ENCODE measurements at places on chromosomes 7 and 10.

GRCh38 chr7:113100121-113100603 lies 13.5 kb upstream of the GPR85 start:
- DNase-seq, result no peak

DNA sequence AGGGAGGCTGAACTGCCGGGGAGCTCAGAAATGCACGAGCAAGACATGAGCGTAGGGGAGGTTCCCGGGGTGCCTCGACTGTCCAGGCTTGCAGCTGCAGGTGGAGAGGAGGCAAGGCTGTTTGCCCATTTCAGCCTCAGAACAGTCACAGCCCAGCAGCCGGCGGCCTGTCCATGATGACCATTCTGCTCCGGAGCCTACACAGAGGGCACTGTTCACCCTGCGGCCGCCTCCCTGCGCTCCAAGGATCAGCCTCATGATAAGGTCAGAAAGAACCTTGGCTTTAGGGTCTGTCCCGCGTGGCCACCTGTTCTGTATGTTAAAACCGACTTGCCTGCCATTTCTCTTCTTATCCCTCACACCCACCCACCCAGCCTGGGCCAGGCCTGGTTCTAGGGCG lies 21.9 kb upstream of the CFAP46 start:
- no peak for DNase-seq

GRCh38 chr10:127017541-127018297 lies 112.5 kb downstream of the DOCK1 start:
- no peak for DNase-seq

- no peak for DNase-seq
Measured at GRCh38 chr10:56082169-56082568, 278.9 kb downstream of the ZWINT start.

- DNase-seq, result peak; percentile 57
Measured at GRCh38 chr10:102419269-102420180, 940 bp upstream of the PSD start.

DNA sequence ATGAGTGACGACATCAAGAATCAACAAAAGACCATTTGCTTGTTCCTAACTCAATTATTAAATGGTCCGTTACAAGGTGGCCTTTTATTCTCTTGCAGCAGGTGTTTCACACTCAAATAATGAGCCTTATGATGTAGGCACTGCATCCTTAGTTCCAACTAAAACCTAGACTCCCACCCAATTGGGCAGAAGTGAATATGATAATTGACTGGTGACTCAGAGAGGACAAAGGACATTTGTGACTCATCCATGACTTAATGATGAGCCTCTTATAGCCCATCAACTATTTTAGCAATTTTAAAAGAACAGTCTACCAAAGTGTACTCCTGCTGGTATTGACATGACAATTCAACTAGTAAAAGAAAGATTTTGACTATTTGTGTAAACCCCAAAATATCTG lies 1027.8 kb upstream of the PHF14 start:
- DNase-seq, result no peak

DNA sequence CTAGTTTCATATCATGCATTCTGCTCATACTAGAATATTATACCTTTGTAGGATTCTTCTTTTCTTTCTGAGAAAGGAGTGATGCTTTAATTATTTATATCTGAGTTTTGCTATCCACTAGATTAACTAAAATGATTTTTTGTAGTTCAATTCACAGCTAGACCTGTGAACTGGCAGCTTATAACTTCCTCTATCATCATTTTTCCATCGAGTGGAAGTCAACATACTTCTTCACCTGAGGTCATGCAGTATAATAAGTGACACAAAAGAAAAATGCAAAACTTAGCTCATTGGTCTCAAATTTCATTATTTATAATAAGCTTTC lies 8.0 kb downstream of the LRRN3 start:
- DNase-seq, result no peak

DNA sequence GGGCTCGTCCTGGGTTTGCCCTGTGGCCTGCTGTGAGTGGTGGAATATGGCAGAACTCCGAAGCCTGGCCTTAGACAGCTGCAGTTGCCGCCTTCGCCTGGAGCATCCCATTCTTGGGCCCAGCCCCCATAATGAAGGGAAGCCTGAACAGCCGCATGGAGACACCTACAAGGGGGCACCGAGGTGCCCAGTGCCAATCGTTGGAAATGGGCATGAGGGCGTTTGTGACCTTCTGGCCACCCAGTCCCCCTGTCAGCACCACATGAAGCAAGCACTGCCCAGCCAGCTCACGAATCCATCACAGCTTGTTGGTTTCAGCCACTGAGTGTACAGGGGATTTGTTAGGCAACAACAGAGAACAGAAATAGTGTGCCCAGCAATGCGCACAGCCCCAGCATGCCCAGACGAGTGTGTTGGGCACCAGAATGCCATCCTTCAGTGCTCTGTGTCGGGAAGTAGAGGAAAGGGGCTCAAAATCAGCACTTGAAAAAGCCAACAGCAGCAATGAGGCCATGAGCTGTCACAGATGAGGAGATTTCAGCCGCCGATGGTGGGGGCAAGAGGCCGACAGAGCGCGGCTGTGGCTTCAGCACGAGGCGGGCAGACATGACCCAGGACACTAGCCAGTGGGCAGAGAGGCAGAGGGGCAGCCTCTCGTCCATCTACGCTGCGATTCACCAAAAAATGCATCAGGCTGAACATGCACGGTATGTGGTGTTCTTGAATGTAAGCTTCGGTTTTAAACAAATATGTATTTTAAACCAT lies 91.2 kb downstream of the TNS3 start:
- DNase-seq, result no peak

DNA sequence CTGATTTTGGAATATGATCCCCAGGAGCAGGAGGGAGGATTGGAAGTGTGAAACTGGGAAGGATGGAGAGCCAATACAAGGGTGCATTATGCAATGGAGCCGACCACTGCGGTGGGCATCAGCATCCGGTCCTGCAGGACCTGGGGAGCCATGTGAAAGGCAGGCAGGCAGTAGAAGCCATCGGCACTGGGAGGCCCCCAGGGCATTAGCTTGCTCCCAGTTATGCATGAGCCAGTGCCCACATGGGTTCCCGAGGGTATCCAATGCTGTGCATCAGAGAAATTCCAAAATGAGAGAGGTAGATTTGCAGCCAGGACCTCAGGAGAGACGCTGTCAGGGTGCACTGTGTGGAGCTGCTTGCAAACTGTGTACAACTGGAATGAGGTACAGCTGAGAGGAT lies 8.7 kb upstream of the KCP start:
- DNase-seq, result no peak

DNA sequence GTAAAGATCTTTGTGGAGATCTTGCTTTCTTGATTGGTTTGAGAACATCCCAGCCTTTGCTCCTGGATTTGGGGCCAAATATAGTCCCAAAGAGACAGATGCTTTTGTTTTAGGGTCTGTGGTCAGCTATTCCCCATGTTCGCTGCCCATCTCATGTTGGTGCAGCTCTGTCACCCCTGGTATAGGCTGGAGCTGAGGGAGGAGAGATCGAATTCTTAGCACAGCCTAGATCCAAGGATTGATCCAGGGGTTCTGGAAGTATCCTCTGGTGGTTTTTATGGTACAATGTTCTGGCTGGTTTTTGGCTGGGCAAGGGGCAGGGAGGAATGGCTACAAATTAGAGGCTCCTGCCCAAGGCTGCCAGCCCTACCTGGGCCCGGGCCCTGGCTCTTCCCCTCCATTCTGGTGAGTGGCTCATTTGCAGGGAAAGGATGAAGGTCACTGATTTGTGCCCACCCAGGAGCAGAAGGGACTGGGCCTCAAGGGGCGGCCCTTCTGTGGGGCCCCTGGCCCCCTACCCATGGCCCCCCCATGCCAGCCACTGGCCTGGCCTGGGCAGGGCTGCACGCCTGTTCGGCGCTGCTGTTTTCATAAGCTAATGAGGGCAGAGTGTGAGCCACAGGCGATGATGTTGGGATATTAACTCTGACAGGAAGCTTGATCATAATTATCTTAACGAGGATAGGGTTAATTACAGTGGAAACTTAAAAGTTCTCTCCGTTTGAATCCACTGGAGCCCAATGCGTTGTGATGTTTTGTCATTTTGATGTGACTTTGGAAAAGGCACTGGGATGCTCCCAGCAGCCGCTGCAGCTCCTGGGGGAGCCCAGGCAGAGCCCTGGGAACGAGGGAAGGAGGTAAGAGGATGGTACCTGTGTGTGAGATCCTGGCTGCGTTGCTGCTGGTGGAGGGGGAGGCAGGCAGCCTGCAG lies 600.6 kb downstream of the LRMDA start:
- DNase-seq, result no peak

DNA sequence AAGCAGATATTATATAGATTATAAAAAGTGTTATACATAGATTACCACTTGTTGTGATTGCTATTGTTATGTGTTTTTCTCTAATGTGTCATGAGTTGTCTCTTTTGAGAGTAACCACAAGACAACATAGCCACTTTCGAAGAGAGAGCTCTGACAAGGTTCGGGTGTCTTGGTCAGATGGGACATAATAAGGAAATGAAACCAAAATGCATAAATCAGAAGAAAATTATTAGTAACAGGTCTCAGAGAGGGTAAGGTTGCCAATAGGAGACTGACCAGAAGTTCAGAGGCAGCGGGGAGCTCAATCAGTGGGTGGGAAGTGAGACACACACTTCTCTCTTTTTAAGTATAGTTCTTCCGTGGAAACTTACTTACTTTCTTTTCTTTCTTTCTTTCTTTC lies 639.2 kb upstream of the POT1 start:
- peak; percentile 39 for DNase-seq

- DNase-seq, result no peak
Measured at GRCh38 chr10:98621630-98622029, 174.9 kb upstream of the HPS1 start.

DNA sequence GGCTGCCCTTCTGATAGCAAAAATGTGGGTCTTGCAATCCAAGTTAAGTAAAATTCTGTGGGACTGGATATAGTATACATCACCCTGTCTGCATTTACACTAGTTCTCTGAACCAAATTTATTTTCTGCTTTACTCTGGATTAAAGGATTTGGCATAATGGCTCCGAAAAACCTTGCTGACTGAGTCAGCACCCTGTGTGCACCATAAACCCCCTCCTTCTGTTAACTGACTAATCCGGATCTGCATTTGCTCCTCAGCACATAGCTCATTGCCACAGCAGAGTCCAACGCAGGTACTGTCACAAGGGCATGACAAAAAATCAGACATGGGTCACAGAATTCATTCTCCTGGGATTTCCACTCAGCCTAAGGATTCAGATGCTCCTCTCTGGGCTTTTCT lies 1.3 kb downstream of the OR2A5 start:
- DNase-seq, result no peak

- no peak for DNase-seq
Measured at GRCh38 chr7:134532180-134532953, 5.0 kb downstream of the AKR1B10 start.

GRCh38 chr7:134154581-134155130 lies 27.5 kb downstream of the LRGUK start:
- no peak for DNase-seq

DNA sequence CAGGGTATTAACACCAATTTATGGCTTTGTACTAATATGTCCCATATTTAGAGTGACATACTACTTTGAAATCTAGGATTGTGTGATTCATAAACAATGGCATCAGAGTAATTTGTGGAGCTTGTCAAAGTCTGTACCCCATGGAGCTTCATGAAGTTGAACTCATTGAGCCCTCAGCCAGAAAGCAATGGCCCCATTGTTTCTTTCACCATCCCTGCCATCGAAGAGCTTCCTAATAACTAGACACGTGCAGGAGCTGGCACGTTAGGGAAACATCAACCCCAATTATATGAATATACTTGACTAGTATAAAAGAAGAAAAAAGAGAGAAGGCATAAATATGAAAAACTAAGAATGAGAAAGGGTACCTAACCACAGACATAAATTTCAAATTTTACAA lies 206.6 kb downstream of the CXCL12 start:
- DNase-seq, result no peak

DNA sequence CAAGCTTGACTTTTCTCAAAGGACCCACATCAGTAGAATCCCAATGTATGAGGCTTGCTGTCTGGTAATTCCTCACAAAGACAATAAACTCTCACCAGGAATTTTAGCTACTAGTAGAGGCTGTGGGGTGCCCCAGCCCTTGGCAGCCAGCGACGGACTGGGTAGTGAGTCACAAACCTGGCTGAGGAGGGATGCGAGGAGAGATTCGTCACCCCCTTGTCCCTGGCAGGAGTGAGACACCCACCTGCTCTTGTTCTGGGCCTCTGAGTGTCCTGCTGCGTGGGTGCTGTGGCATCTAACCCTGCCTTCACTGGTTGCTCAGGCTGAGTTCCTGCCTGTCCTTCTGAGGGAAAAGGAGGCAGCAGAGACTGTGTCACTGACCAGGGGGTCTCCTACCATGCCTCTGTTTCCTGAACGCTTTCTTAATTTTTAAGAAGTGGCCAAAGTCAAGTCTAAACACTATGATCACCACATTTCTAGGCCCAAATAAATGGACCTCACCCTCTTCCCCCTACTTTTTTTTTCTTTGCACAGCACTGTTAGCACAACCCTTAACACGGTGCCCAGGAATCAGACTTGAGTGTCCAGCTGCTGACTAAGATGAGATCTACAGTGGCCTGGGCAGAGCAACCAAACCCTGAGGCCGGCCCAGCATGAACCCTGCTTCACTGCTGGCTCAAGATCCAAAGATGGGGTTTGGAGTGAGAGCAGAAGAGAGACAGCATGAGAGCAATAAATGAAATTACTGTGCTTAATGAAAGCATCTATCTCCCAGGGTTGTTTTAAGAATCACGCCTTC lies 146.4 kb downstream of the ANLN start:
- no peak for DNase-seq

GRCh38 chr10:43174969-43175368 lies 36.7 kb downstream of the CSGALNACT2 start:
- no peak for DNase-seq

GRCh38 chr10:110426294-110427181 lies 71.2 kb upstream of the DUSP5 start:
- DNase-seq, result peak; percentile 69

DNA sequence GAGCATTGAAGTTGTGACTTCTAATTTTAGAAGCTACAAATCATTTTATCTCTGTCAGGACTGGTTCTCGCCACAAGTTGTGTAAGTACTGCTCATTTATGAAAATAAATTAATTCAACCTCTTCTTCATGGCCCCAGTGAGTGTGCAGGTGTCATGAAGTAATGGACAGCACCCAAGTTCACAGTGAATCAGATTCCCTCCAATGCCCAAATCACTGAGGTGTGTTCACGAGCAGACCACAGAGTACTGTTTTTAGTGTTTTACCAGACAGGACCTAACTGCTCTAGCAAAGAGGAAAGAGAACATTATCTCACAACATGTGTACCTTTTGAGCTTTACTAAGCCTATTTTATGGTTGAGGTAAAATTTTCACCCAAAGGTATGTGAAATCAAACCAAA lies 980.0 kb downstream of the CNTNAP2 start:
- no peak for DNase-seq

DNA sequence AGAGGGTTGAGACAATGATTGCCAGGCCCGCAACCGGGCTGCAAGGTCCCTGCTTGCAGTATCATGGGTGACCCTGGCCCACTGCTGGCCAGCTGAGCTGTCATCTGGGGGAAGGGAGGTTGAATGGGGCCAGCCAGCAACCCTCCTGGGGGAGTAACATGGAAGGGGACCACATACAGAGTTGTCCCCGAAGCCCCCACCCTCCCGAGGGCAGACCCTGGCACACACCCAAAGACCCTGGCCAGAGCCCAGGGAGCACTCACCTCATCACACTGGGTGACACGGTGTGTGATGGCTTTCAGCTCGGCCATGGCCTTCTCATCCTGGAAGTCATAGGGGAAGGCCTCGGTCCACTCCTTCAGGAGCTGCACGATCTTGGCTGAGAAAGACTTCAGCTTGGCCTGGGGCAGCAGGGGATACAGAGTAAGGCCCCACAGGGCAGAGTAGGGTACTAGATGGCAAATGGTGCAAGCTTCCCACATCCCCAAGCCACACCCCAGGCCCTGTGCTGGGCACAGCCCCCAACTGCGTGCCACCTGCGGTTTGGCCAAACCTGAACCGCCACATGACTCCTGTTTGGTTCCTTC lies 63.4 kb downstream of the CSGALNACT2 start:
- no peak for DNase-seq
